GM23338 (cell line): ENCODE measurements at places on chromosomes 3 and 15.
A peak's percentile ranks its signal among the peaks of the same experiment; 100 is the strongest.

GRCh38 chr3:86653661-86654205 is 337.2 kb downstream of the VGLL3 start:
- DNase-seq = peak; percentile 27

- no peak for DNase-seq
Observed at GRCh38 chr15:98809273-98809672, 160.9 kb downstream of the IGF1R start.

DNA sequence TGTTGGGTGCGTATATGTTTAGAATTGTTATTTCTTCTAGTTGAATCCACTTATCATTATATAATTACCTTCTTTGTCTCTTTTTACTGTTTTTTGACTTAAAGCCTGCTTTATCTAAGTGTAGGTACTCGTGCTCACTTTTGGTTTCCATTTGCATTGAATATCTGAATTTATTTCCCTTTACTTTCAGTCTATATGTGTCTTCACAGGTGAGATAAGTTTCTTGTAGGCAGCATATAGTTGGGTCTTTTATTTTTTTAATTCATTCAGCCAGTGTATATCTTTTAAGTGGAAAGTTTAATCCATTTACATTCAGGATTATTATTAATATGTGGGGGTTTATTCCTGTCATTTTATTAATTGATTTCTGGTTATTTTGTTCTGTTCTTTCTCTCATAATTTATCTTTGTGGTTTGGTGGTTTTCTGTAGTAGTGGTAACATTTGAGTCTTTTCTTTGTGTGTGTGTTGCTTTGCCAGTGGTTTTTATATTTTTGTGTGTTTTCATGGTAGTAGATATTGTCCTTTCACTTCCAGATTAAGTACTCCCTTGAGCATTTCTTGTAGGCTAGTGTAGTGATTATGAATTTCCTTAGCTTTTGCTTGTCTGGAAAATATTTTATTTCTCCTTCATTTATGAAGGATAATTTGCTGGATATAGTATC is 27.3 kb downstream of the STT3B start:
- no peak for DNase-seq

- peak; percentile 7 for DNase-seq
Observed at GRCh38 chr15:100714749-100715342, 112.5 kb downstream of the ASB7 start.

DNA sequence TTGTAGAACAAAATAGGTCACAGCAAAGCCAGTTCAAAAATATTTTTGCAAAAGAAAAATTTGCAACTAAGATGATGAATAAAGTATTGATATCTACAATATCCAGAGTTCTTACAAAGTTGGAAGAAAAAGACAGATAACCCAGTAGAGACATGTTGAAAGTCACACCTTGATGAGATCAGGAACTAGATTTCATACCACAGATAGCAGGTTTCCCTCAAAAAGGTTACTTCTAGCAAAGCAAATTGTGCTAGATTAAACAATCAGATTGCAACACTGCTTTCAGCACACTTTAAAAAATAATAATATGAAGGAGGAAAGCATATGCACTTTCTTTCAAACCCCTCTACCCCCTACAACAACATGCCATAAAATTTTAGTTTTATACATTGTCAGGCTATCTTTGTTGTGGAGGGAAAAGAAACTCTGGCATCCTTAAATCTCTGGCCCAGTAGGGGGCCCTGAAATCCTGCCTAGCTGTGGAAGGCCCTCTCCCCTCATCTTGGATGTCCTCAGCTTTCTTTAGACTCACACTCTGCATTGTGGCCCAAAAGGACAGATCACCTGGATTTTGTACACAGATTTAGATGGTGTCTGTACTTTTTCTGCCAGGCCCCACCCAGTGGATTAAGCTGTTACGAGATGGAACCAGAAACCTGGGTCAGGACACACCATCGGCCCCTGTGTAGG is 50.9 kb downstream of the CCR3 start:
- DNase-seq = peak; percentile 21

DNA sequence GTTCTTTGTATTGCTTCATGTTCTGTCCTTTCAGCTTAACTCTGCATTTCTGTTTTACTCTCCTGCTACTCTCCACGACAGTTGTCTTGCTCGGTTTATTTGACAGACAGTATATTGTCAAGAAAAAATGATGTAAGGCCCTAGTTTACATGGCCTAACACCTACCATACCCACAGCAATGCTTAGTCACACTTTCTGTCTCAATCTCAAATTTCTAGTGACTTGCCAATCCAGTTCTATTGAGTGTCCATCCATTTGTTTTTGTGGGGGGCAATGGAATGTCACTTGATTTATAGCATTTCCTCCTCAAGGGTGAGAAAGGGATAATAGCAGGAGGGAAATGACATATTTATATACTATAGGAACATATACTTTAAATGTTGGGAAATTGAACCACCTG is 676.2 kb downstream of the NAALADL2 start:
- no peak for DNase-seq

DNA sequence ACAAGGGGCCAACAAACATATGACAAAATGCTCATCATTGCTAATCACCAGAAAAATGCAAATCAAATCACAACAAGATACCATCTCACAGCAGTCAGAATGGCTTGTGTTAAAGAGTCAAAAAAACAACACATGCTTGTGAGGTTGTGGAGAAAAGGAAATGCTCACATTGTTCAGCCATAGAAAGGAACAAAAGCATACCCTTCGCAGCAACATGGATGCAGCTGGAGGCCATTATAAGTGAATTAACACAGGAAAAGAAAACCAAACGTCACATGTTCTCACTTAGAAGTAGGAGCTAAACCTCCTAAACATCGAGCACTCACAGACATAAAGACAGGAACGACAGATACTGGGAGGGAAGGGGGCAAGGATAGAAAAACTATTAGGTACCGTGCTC is 678.4 kb upstream of the GRM7 start:
- no peak for DNase-seq
